CD4-positive, alpha-beta T cell treated with Interferon gamma for 1 hour (primary cell): ENCODE measurements at places on chromosomes 1 and 21.

DNA sequence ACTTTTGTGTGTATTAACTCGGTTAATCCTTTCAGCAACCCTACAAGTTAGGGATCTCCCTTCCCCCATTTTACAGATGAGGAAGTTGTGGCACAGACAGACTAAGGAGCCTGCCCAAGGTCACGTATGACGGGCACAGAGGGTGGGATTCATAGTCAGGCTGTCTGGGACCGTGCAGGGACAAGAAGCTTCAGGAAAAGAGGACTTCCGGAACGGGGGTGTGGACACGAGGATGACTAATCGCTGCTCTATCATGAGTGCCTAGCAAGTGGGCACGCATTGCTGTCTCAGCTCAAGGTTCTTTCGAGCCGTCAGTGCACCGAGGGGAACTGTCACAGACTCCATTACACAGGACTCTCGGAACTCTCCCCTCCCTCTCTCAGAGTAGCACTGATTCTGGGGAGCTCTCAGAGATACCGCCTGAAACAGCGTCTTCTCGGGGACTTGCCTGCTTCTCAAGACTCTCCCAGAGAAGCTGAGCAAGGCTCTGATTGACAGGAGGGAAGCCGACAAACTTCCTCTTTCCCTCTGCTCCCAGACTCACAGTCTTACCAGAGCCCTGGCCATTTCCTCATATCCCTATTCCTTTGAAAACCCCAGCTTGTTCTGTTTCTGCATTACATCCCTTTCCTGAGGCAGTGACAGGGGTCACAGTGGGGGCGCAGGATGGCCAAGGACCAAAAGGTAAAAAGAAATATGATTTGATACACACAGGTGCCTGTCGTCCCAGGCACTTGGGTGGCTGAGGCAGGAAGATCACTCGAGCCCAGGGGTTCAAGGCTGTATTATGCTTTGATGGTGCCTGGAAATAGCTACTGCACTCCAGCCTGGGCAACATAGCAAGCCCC, 14.4 kb downstream of the FHAD1 start:
- DNase-seq = peak; percentile 78

DNA sequence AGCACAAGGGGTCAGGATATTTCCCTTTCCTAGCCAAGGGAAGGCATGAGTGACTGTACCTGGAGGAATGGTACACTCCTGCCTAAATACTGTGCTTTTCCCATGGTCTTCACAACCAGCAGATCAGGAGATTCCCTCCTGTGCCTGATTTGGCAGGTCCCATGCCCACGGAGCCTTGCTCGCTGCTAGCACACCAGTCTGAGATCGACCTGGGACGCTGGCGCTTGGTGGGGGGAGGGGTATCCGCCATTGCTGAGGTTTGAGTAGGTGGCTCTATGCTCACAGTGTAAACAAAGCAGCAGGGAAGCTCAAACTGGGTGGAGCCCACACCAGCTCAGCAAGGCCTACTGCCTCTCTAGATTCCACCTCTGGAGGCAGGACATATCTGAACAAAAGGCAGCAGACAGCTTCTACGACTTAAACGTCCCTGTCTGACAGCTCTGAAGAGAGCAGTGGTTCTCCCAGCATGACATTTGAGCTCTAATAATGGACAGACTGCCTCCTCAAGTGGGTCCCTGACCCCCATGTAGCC, 486.0 kb upstream of the CHRM3 start:
- no peak for DNase-seq

- peak; percentile 58 for DNase-seq
Observed at GRCh38 chr1:2229037-2229864, 1.1 kb downstream of the SKI start.

DNA sequence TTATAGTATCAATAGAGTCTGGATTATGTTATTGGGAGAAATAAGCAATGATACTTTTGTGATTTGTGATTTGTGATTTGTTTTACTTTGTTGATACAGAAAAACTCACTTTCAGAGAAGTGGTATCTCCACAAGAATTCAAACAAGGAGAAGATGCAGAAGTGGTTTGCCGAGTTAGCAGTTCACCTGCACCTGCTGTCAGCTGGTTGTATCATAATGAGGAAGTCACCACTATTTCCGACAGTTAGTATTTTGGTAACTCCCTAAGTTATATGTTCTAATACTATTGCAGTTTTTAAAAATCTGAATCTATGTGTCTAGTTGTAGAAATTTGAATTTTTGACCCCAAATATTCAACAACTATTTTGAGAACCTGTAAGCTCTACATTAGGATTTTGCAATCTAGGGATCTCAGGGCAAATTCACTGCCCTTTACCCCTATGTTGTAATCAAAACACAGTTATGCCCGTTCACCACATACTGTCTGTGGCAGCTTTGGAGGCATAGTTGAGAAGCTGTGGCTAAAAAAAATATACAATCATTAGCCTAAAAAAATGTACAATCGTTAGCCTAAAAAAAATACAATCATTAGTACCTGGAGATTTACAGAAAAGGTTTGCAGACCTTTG, 288.1 kb downstream of the NCAM2 start:
- DNase-seq = no peak

DNA sequence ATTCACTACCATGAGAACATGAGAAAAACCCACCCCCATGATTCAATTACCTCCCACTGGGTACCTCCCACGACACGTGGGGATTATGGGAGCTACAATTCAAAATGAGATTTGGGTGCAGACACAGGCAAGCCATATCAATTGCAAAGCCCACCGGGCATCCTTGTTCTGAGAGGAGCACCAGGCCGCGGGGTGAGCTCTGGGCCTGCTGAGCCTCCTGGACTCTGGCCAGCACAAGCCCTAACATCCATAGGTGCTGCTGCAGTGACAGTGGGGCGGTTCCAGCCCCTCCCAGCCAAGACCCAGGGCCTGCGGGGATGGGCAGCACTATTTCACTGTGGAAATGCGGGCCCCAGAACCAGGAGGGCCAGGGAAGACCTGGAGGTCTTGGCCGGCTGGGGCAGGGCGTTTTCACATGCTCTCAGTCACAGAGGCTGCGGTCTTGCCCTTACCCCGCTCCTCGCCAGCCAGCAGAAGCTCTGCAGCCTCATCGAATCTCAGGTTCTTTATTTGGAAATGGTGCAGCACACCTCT, 103.8 kb downstream of the PCBP3 start:
- DNase-seq = no peak

DNA sequence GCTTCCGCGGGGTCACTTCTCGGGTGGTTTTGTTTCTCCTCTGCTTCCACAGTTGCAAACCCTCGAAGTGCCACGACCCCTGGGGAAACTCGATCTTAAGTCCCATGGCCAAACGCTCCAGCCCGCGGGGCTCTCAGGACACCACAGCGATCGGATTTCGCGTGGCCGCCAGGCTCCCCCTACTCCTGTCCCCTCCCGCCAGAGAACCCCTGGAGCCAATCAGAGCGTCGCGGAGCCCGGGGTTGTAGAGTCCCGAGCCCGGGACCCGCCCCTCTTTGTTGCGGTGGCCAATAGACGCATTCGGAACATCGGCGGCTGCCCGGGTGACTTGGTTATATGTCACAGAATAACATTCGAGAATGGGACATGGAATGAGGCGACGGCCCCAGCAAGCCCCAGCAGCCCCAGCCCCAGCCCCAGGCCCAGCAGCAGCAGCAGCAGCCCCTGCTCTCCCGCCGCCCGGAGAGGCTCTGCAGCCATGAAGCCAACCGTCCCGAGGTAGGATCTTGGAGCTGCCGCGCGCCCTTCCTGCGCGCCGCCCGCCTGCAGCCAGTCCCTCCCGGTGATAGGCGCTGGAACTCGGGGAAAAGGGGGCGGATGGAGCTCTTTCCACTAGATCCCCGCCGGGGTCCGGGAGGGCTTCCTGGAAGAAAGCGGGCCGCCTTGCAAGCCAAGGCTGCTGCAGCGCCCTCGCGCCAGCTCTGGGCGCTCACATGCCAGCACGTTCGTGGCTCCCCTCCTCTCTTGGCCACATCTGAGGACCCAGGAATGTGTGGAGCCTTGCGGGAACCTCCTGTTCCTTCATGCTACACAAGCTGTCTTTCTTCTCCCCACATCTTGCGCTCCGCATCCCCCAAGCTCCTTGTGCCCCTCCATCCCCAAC, at the start of gene VASH2:
TSS of gene VASH2 (plus strand) at position 299 of the 883 bp plus-strand sequence. CDS start 1,002 bp downstream, outside the sequence.
- DNase-seq = peak; percentile 62

DNA sequence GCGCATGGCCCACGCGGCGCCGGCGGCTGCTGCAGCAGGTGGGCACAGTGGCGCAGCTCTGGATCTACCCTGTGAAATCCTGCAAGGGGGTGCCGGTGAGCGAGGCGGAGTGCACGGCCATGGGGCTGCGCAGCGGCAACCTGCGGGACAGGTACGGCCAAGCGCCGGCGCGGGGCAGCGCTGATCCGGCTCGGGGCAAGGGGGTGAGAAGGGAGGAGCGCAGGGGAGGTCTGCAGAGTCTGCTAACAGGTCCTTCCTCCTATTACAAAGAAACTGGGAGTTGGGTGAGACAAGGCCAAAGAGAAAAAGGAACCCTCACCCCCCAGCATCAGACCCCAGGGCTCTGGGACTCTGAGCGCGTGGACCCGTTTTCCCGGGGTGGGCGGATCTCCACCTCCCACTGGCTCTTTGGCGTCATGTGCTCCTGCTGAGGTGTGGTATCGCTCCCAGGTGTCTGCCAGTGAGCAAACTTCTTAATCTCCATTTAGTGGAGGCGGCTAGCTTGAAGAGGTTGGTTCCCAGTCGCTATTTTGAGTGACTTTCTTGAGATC, 431 bp downstream of the MTARC1 start:
- DNase-seq = no peak

GRCh38 chr1:73604211-73604610, 593.8 kb downstream of the LRRIQ3 start:
- no peak for DNase-seq
